ENCODE measurements at places on chromosomes 7 and 10.

- no peak for DNase-seq
Measured at GRCh38 chr7:104357166-104357565, 28.8 kb downstream of the LHFPL3 start.

GRCh38 chr7:41436139-41436538, 266.8 kb downstream of the INHBA start:
- no peak for DNase-seq

DNA sequence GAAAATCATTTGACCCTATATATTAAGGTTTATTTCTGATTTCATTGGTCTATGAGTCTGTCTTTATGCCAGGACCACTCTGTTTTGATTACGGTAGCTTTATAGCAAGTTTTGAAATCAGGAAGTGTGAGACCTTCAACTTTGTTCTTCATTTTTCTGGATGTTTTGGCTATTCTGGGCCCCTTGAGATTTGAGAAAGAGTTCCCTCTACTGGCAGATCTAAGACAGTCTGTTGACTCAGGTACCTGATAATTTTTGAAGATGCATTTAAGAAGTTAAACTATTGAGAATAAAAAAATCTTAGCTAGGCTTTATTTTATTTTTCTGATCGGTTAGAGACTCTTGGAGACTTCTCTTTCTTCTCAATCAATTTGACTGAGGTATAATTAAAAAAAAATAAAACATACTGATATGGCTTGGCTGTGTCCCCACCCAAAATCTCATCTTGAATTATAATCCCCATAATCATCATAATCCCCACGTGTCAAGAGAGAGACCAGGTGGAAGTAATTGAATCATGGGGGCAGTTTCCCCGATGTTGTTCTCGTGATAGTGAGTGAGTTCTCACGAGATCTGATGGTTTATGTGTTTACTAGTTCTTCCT, 209.2 kb downstream of the SNX10 start:
- DNase-seq = no peak

DNA sequence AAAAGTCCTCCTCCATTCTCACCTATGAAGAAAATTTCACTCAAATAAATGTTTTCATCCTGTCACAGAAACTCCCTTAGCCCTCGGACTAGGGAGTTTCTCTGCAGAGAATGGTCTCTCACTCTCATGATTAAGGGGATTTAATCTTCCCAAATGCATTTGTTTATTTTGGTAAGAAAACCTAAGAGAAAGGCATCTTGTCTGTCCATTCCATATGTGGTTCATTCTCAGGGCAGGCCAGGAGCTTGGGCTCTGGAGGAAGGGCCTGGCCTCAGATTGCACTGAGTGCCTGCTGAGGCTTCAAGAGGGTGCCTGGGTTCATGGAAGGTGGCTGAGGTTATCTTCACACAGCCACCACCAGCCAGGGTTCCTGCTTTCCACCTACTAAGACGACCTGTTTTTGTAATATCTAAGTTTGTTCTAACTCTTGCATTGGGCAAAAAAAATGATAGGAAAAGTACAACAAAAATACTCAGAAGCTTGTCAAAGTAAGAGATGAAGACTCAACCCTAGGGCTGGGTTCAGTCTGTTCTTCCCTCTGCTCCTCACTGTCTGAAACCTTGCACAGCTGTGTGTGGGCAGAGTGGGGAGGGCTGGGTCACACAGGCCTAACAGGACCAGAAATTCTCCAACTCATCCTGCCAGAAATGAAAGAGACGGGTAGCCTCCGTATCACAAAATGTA, 186.7 kb downstream of the CXCL12 start:
- DNase-seq = no peak

DNA sequence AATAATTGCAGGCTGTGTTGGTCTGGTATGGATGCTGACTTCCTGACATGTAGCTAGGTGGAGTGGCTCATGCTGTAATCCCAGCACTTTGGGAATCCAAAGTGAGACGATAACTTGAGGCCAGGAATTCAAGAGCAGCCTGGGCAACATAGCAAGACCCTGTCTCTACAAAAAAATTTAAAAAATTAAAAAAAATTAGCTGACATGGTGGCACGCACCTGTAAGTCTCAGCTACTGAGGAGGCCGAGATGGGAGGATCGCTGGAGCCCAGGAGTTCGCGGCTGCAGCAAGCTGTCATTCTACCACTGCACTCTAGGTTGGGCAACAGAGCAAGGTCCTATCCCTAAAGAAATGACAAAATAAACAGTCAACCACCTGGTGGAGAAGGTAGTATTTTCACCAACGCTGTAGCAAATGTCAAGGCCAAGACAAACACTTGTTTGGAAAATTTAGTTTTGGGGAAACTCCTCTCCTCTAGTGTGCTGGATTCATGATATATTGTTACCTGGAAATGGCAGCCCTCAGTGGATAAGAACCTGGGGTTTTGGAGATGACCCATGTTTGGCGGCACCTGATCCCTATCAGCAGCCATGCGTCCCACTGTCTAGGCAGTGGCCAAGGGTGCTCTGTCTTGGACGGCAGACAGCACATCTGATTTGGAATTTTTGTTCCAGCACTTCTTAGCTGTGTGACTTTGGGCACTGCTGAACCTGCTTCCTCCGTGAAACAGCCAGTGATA, 29.5 kb downstream of the CUX1 start:
- DNase-seq = no peak

GRCh38 chr7:140869430-140869829, 55.3 kb downstream of the BRAF start:
- no peak for DNase-seq

- DNase-seq = no peak
Measured at GRCh38 chr7:113321201-113321600, 202.8 kb upstream of the SMIM30 start.

DNA sequence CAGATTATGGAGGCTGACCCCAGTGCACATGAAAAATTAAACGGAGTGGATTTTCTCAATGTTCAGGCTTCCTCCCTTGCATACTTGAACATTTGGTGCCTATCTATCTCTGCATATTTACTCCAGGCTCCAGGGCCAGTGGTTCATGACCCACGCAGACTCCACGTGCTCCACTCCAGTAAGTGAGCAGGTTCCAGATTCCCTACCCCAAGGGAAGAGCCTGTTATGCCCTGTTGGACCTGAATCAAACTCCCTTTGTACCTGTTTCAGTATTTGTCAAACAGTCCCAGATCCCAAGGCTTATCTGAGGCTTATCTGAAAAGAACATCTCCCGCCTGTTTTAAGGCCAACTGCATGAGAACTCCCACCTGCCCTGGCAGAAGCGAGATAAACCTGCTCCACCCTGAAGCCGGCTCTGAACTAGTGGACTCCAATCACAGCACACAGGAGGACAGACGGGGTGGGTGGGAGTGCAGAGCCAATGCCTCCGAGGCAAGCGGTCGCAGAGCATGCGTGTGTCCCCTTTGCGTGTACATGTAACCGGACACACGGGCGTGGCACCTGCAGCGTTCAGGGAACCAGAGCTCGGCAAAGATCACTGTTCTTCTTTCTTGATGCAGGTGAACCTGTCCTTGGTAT, 2.3 kb upstream of the FUOM start:
- DNase-seq = no peak

- no peak for DNase-seq
Measured at GRCh38 chr7:139981511-139981895, 81.2 kb downstream of the PARP12 start.

DNA sequence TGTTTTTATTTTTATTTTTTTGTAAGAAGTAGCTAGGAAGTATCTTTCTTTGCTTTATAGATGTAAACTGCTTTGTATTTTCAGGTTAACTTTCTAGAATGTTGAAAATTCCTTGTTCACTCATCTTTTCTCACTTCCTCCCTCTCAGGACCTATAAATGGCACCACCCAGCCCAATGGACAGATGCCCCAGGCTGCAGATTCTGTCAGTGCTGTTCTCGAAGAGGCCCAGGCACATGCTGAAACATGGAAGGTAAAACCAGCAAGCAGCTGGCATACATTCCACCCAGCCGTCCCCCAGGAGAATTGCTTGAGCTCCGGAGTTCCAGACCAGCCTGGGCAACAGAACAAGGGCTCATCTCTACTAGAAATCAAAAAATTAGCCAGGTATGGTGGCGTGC, 47.1 kb upstream of the PDSS1 start:
- DNase-seq = no peak

DNA sequence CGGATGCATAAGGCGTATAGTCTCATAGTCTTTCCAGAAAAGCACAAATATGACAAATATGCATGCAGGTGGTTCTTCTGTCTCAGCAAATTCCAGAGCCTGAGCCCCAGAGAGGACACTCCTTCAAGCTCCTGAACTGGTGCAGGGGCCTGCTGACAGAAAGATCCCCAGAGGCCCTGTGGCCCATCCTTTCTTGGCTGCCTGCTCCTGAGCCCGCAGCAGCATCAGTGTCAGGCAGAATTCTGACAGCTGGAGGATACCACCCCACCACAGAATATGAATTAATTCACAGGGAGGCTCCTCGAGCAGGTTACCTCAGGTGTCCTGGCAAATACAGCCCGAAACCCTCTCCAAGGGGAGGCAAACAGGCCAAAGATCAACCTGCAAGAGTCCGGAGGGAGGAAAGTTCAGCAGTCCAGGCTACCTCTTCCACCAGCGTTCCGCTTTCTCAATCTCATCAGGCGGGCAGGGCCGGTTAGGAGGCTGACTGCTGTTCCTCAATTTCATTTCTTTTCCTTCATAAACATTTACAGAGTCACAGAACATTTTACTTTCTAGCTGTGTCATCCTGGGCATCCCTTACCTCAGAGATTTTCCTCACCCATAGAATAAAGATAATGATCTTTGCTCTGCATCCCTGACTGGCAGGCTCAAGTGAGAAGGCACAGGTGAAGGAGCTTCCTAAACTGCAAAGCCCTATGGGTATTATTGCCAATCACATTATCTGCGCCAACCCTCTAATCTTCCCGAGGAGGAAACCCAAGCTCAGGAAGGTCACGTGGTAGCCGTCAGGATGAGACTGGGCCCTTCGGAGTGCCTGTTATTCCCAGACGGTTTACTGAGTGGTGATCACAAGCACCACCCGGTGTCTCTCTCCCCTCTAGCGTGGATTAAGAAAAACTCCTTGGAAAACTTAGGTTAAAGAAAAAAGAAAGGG, 1.4 kb downstream of the DNAJB12 start:
- DNase-seq = no peak

GRCh38 chr10:11341283-11341960, 270.0 kb downstream of the USP6NL start:
- no peak for DNase-seq

DNA sequence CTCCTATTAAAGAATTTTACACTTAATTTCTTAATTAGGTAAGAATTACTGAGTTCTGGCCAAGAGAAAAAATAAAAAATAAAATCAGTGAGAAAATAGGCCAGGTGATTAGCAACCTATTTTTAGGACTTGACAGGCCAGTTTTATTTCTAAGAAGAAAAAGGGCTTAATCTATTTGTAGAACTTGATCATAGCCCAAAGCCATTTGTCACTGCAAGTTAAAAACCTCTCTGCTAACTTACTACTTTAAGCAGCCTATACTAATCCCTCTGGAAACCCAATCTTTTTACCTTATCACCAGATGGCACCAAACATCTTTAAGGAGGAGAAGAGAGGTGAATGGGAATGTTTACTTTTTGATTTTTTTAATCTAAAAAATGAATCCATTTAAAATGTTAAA, 222.1 kb upstream of the RHOBTB1 start:
- DNase-seq = no peak

GRCh38 chr7:20279979-20280378, 50.7 kb upstream of the ITGB8 start:
- DNase-seq = no peak

DNA sequence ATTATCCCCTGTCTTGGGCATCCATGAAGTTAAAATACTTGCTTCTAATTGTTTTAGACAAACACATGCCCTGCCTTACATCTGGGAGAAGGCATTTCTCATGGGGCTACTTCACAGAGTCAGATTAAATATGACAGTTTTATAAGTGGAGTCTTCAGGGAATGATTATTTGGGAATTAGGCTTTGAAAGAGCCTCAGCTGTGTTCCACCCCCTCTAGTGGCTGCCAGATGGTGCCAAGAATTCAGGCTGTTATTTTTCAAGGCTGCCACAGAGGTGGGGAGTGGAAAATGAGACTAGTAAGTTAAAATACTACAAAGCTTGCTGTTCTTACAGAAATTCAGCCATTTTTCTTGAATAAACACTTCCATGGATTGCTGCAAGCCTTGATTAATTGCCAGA, 45.8 kb upstream of the DNAH11 start:
- no peak for DNase-seq

All from cerebellar nuclear complex (tissue), 1 donor.